Midbrain (tissue), 1 donor: ENCODE measurements at places on chromosomes 13 and 19.

- DNase-seq, result no peak
Measured at GRCh38 chr19:5354403-5354802, 13.8 kb upstream of the PTPRS start.

DNA sequence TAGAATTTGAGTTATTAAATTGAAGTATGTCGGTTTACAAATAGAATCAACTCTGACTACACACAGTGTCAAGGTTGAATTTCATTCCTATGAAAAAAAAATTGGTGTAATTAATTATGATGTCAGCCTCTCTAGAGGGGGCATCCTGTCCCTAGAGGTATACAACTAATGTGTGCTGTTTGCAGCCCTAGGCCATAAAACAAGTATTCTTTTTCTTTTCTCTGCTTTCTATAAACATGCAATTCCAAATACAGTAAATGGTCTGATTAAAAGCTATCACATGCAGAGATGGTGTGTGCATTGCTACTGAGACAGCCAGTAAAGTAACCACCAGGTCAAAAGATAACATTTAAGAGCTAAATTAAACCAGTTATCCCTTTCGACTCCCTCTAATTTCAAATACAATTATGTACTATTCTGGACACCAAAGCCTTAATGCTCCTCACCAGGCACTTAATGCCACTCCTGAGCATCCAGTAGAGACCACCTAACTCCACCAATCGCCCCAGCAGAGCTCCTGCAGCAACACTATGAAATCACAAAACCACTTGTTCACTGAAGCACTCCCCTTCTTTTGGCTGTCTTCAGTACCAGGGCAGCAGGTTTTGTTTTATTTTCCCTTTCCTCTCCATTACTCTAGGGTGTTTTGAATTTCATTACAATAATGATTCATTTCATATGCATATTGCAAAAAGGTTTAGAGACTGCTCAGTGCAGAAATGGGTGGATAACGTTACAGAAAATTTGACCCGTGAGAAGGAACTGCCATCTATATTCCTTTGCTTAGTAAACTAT lies 426.9 kb downstream of the PCDH9 start:
- no peak for DNase-seq

DNA sequence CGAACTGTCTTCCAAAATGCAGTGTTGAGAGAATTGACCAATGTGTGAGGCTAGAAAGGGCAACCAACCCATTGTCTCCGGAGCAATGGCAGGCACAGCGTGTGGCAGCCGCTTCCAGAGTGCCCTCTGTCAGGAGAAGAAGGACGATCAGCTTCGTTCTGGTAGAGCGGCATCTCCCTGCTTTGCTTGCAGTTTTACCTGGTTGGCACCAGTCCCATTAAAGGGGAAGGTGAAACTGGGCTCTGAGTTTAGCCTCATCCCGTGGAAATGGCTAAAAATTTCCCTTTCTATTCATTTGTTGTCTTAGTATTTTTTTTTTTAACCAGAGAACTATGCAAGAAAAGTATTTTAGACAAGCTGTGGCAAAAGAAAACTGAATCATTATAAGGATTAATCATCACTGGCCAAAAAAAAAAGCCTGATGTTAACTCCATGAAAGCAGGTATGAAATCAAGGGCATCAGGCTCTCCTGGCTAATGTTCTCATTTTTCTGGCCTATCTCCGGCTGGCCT lies 81.5 kb upstream of the SLC7A1 start:
- DNase-seq, result no peak

- DNase-seq, result no peak
Measured at GRCh38 chr13:68369739-68370138, 1139.6 kb upstream of the PCDH9 start.

DNA sequence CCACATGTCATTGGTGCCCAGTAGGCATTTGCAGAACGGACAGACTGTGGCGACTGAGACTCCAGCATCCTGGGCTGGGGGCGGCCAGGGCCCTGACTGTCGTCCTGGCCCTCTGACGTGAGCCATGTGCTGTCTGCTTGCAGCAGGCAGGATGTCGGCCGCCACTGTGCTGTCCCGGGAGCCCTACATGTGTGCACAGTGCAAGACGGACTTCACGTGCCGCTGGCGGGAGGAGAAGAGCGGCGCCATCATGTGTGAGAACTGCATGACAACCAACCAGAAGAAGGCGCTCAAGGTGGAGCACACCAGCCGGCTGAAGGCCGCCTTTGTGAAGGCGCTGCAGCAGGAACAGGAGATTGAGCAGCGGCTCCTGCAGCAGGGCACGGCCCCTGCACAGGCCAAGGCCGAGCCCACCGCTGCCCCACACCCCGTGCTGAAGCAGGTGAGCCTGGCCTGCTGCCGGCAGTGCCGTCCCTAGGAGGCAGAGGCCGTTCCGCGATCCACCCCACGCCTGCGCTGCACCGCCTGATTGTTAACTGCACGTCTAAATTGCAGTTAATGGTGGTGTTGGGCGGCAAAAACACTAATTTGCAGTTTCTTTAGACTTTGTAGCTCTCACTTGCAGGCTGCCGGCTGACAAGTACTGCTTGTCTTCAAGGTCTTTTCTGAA lies 14.2 kb downstream of the TSSK6 start:
- no peak for DNase-seq

GRCh38 chr13:105595471-105595870 lies 940.0 kb downstream of the EFNB2 start:
- DNase-seq, result no peak

DNA sequence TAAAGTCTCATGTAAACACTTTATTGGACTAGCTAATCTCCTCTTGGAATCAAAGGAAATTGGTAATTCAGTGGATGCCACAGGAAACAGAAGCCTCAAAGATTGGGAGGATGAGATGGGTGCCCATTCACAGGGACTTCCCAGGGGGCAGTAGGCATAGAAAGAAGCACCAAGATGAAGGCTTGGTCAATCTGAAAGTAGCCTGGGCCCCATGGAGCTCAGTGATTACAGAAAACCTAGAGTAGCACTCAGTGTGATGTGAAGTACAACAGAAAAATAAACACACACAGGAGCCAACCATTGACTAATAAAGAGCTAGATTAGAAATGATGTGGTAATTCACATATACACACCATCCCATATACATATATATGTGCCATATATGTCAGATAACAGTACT lies 560.6 kb downstream of the TBC1D4 start:
- DNase-seq, result no peak

DNA sequence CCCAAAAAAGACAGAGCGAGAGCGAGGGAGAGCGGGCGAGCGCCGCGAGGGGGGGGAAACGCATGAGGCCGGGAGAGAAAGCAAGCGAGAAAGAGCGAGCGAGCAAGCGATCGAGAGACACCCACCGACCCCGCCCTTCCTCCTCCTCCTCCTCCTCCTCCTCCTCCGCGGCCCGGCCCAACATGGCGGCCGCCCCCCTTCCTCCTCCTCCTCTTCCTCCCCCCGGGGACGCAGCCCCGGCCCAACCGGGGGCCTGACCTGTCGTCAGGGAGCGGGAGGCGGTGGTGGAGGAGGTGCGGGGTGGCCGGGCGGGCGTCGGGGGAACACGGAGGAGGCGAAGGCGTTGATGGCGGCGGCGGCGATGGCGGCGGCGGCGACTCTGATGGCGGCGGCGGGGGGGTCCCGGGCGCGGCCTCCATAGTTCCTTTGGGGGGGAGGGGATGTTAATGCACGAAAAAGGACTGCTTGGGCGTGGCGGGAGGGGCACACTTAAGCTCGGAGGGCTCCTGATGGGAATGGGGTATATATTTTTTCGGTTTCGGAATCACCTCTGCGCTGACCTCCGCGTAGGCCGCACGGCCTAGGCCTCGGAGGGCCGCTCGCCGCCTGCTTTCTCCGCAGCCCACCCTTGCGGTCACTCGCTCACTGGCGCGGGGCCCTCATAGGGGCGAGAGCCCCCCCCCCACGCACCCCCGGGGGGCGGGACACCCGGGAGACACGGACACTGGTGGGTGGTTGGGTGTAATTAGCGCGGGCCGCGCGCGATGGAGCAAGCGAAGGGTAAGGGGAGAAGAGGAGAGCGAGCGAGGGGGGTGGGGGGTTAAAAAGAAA lies 1.2 kb downstream of the ZC3H4 start:
- DNase-seq, result peak; percentile 82

- peak; percentile 71 for DNase-seq
Measured at GRCh38 chr19:7534531-7535046, 928 bp upstream of the PNPLA6 start.

- no peak for DNase-seq
Measured at GRCh38 chr13:77536358-77536757, 852 bp downstream of the SCEL start.

DNA sequence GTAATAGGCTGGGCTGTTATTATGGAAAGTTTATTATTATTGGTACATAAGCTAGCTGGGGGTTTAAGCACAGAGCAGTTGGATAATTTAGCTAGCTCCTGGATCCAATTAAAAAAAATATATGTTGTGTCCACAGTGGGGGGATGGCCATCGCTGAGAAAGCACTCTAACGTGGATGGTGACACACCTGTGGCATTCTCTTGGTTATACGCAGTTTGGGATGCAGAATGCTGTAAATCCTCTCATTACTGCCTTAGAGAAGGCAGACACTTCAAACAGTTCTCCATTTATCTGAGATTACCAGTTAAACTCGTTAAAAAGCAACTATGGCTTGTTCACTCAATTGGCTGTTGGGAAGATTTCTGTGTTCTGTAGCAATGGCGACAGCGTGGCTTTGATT lies 2.4 kb upstream of the ZNF536 start:
- no peak for DNase-seq

DNA sequence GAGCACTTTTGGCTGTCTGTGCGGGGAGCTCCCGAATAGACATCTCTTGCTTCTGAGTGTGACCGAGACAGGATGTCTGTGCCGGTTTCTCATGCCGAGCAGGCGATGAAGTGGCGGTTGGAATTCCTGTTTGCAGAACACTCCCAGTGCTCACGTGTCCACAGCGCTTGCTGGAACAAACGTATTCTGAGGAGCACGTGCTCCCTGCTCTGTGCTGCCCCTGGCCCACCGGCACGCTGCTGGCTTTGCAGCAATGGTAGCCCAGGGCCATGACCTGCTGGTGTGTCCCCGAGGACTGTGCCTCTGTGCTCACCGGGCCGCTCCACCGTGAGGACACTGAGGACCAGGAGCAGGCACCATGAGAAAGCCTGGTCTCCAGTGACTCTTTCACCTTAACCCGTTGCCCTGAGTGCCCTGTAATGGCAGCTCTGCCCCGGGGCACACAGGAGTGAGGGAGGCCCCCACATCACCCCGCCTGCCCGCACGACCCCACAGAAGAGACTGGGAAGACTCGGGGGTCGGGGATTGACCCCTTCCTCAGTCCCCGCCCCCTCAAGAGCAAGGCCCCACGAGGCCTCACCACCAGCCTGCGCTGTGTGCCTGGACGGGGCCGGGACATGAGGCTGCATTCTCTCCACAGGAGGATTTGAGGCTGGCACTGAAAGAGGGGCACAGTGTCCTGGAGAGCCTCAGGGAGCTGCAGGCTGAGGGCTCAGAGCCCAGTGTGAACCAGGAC lies 40.0 kb upstream of the F7 start:
- DNase-seq, result no peak

DNA sequence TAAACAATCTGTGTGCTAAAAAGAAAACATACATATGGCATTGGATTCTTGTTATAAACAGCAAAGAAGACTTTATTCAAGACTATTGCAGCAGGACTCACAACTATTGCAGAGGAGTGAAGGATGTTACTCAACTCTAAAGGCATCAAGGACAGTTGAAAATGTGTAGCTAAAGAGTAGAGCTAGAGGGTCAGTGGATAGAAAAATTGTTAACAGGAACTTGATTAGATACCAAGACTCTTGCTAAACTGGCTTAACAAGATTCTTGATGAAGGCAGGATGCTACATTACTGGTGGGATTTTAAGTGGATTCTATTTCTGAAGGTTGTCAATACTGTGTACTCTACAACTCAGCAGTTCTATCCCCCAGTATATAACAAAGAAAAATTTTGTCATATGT lies 1183.3 kb downstream of the SLITRK1 start:
- no peak for DNase-seq

GRCh38 chr13:79989217-79989661 lies 351.7 kb downstream of the SPRY2 start:
- DNase-seq, result no peak
